CD4-positive, alpha-beta memory T cell (primary cell): ENCODE measurements at places on chromosomes 6 and 20.

DNA sequence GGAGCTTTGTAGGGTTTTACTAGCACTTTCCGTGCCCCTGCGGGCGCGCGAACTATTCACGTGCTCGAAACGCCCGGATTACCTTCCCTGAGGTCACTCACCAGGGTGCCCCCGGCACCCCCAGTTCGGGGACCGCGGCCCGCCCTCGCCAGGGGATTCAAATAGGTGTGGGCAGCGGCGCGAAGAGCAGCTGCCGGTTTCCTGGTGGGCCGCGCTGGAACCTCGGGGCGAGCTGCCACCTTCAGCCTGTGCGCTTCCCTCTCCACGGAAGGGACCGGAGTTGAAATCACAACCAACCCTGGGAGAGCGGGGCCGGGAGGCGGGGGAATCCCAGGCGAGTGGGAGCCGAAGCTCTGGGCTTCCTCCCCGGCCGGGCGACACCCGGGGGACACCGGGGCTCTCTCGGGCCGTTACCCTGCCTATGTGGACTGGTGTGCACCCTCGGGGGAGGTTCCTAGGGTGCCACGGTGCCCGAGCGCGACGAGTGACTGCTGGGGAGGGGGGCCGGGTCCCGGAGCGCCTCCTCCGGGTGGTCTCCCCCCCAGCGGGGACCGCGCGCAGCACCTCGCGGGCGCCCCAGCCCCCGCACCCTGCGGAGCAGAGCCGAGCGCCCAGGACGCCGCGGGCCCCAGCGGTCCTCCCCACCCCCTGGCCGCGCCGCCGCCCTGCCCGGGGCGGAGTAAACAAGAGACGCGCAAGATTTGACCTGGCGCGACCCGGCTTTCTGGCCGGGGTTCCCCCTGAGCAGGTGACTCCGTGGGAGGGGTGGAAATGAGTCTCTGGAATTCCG is 2.1 kb upstream of the HIVEP2 start:
- DNase-seq = peak; percentile 81

DNA sequence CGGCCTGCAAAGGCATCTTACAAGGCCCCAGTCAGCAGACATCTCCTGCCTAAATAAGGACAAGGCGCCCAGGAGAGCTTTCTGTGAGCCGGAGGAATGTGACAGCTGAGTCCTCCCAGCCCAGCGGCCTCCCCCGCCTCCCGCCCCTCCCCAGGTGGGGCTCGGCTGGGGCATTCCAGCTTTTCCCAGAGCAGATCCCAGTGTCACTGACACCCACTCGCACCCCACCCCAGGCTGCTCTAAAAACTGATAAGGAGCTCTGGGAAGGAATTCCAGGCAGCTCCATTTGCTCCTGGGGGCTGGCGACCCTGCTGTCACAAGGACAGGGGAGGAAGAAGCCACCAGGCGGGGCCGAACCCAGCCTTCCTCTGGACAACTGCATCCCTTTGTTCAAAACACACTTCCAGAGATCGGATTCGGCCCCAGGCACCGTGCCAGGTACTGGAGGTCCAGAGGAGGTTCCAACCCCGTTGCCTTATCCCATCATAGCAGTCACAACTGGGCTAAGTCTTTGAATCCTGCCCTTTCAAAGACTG is 49.7 kb downstream of the JPH2 start:
- DNase-seq = no peak

GRCh38 chr20:15967334-15967733 is 605.9 kb downstream of the KIF16B start:
- no peak for DNase-seq

DNA sequence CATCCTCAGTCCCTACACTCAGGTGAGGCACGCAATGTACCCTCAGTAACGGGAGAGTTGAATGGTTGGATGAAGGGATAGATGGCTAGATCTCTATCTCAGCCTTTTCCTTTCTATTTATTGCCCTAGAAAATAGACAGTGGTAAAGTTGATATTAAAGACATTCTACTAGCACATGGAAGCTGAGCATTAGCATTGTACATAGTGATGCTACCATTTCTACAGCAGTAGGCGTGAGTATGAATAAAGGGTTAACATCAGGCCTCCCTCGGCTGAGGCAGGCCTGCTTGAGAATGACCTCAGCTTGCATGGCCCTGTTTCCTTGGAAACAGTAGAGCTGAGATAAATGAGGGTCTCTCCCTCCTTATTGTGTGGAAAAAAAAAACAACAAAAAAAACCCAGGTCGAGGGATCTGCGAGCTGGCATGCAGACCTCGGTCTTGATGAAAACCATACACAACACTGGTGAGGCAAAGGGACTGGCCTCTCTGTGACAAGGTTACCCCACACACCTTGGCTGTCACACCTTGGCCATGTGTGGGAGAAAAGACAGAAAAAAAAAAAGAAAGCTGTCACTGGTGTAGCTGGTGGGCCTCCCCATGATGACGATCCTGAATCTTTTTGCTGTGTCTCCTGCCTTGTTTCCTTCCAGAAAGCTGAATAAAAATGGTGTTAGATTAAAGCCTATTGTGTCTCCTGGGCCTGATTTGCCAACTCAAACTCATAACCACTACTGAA is 160.0 kb downstream of the HACE1 start:
- no peak for DNase-seq

GRCh38 chr6:71012866-71013469 is 56.1 kb upstream of the B3GAT2 start:
- no peak for DNase-seq

- no peak for DNase-seq
These were observed 154.2 kb upstream of the PROKR2 start for GRCh38 chr20:5470943-5471342.

DNA sequence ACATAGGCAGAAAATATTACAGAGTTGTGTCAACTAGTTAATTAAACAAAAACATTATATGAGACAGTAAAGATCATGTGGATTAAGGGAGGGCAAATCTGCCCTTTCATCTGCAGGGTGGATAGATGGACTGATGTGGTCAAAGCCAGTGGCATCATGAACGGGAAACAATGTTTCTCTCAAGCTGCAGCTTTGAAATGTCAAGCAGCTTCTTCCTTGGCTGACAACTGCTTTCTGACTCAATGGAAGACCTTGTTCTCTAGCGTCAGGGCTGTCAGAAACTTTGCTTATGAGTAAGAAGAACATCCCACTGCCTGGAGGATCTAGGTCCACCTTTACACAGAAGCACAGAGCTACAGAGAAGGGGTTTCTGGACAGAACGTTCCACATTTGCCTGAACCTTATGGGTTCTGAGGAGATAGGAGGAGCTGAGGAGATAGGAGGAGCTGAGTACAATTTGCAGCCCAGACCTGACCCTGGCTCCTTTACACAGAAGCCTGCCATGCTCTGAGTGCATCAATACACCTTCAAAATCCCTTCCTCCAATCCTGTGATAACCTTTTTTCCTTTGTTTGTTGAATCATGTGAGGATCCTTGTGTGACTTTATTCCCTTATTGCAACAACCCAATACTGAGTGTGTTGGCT is 6.1 kb downstream of the CST5 start:
- DNase-seq = no peak

DNA sequence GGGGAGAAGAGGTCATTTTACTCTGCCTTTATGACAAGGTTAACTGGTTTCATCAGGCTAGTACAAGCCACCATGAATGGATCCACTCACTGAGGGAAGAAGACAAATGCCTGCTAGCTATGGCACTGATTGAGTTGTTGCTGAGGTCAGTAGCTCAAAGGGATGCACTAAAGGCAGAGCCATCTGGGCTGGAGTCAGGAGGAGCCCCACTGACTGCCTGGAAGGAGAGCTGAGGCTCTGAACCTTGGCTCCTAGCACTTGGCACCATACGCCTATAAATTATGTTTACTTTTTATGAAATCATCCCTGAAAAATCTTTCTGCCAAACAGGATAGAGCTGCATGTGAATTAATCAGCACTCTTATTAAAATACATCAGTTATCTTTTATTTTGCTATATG is 104.6 kb downstream of the DTD1 start:
- DNase-seq = no peak

DNA sequence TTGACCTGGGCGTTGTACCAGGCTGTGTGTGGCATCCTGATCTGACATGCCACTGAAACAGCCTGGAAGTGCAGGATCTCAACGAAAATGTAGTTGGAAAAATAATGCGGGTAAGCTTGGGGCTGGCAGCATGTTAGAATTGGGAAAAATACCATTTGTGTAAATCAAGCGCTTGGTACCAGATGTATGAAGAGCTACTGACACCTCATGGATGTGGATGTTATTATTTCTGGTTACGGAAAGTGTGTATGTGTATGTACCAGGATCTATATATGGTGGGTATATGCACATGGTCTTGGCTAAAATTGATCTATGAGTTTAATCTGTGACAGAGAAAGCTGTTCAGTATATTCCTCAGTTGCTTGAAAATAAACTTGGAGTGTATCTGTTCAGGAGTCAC is 22.7 kb downstream of the HIVEP1 start:
- DNase-seq = no peak

DNA sequence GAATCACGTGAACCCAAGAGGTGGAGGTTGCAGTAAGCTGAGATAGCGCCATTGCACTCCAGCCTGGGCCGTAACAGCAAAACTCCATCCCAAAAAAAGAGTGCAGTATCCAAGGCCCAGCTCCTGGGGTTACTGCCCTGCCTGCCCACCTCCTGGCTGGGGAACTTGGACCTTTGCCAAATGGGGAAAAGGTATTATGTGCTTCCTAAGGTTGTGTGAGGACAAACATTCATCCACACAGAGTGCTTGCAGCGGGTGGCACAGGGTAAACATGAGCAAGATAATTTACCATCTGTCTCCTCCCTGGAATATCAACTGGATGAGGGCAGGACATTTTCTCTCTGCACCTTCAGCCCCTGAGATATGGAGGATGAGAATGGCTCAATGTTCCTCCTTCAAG is 94.9 kb upstream of the POPDC3 start:
- no peak for DNase-seq

- DNase-seq = no peak
These were observed 74.3 kb downstream of the RALGAPA2 start for GRCh38 chr20:20637998-20638725.

- DNase-seq = no peak
These were observed 118.3 kb downstream of the SLC23A2 start for GRCh38 chr20:4883051-4883450.

- no peak for DNase-seq
These were observed 55.5 kb upstream of the UNC93A start for GRCh38 chr6:167235421-167236238.

DNA sequence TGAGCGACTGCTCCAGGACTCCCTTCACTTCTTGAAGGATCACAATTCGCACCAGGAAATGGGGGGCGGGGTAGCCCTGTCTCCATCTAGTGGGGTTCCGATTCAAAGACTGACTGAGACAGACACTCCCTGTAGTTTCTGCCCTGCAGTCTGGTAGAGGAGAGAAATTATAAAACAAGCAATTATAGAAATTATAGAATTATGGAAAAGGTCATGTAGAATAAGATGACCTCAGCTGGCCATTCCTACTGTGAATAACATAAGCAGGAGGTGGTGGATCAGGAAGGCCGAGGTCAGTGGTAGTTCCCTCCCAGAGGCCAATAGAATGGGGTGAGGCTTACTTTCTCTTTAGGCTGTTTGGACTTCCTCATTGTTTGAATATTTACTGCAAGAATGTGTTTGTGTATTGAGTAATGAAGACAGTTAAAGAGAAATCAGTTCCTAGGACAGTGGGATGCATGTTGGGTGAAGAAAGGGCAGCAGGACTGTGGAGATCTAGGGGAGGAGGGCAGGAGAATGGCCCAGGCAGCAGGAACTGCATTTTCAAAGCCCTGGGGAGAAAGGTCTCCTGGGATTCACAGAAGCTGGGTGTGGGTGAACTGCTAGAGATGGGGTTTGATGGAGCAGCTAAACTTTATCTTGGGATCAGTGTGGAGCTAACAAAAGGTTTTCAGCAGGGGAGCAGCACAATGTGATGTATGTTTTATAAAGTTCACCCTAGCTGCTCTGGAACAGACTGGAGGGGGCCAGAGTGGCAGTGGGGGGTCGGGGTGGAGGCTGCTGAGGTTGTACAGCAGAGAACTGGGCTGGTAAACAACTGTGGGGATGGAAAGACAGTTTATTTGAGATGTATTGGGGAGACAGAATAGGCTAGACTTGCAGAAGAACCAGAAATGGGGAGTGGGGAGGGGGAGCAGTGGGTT is 2.1 kb downstream of the ZNF341 start:
- DNase-seq = no peak

- DNase-seq = no peak
These were observed 20.9 kb upstream of the GATA5 start for GRCh38 chr20:62496568-62497218.

DNA sequence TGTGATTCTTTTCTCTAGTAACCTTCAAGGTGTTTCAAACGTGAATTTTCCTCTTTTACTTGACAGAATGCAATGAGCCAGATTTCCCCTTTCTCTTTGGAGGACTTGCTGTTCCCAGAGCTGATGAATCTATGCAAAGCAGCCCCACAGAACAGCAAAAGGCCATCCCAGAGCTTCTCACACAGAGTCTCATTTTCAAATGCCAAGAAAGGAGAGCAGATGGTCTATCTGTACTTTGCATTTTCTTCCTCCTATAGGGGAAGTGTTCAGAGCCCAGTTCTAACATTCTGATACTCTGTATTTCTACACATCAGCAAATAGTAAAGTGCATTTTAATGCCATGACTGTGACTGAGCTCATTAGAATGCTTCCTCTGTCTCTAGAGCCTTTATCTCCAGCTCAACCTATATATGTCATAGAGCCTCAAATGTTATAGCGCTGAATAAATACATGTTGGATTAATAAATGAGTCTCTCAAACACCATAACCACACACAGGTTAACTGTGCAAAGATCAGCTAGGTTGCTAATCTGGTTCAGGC is 81.8 kb upstream of the EYA4 start:
- no peak for DNase-seq

DNA sequence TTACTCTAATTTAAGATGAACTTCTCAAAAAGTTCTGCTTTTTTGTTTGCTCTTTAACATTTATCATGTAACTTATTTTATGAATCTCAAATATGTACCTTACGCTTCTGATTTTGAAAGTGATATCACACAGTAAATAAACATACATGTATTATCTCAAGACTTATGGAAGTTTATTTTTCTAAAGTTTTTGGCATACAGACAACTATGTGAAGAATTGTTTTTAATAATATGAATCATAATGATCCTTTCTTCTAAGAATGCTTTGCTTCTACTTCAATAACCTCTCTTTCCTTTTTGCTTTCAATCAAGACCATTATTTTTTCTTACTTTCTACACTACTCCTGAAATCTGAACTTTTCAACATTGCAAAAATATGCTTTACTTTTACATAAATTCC is 816.4 kb downstream of the EYS start:
- no peak for DNase-seq

DNA sequence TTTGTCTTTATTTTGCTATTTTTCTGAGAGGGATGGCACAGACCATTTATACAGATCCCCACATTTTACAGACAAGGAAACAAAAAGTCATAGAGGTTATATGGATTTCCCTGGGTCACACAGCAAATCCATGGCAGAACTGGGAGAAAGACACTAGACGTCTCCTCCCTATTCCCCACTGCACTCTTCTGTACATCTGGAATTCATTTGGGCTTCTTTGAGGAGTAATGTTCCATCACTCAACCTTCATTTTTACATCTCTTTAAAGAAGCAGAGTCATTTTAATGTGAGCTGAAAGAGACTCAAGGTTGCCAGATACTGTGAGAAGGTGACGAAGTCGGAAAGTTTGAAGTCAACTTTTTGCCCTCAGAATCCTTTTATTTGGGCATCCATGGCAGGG is 207.3 kb downstream of the OTOR start:
- no peak for DNase-seq

- no peak for DNase-seq
These were observed 37.9 kb upstream of the SNAP25 start for GRCh38 chr20:10180651-10181235.
